ENCODE measurements at places on chromosomes 6 and 20. TPM values are rescaled to one million over a fixed set of nuclear protein-coding genes. Genes with fewer than 3 reads are reported as not detected.

- peaks cover 9% of the 10 kb centered on the region for H3K36me3 ChIP-seq
- H3K4me1 ChIP-seq = peaks cover 17% of the 10 kb centered on the region
- no peak for DNase-seq
- no peak overlapping the region for H3K4me3 ChIP-seq
These were observed 40.8 kb upstream of the TIAM2 start for GRCh38 chr6:154954347-154954746.

- no peak overlapping the region for H3K4me3 ChIP-seq
- DNase-seq = no peak
- no peaks in the 10 kb centered on the region for H3K27me3 ChIP-seq
These were observed 58.4 kb downstream of the PDE7B start for GRCh38 chr6:135909737-135910387.

- H3K4me3 ChIP-seq = no peak overlapping the region
- H3K4me1 ChIP-seq = peaks cover 5% of the 10 kb centered on the region
- H3K36me3 ChIP-seq = no peaks in the 10 kb centered on the region
- DNase-seq = no peak
These were observed 90.1 kb downstream of the BMP5 start for GRCh38 chr6:55785273-55785672.

DNA sequence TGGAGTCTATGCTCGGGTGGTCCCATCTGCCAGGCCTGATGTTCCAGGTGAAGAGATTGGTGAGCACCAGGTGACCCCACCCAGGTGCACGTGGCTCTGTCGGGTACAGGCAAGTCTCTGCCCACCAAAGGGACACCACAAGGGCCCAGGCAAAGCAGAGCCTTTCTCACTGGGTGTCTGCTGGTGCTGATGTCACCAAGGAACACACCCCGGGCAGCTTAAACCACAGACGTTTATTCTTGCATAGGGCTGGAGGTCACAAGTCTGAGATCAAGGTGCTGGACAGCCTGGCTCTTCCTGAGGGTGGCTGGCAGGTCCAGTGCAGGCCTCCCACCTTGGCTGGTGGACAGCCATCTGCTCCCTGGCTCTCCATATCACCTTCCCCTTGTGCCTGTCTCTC is 100.7 kb upstream of the CD93 start:
- peaks cover 3% of the 10 kb centered on the region for H3K36me3 ChIP-seq
- H3K27me3 ChIP-seq = peaks cover 2% of the 10 kb centered on the region
- no peak overlapping the region for H3K27ac ChIP-seq
- no peaks in the 10 kb centered on the region for H3K4me1 ChIP-seq

GRCh38 chr6:167094820-167095637 is 27.9 kb upstream of the CCR6 start:
- no peak overlapping the region for H3K4me3 ChIP-seq
- H3K27ac ChIP-seq = no peak overlapping the region
- H3K4me1 ChIP-seq = peaks cover 6% of the 10 kb centered on the region
- no peak for DNase-seq
- no peaks in the 10 kb centered on the region for H3K36me3 ChIP-seq

DNA sequence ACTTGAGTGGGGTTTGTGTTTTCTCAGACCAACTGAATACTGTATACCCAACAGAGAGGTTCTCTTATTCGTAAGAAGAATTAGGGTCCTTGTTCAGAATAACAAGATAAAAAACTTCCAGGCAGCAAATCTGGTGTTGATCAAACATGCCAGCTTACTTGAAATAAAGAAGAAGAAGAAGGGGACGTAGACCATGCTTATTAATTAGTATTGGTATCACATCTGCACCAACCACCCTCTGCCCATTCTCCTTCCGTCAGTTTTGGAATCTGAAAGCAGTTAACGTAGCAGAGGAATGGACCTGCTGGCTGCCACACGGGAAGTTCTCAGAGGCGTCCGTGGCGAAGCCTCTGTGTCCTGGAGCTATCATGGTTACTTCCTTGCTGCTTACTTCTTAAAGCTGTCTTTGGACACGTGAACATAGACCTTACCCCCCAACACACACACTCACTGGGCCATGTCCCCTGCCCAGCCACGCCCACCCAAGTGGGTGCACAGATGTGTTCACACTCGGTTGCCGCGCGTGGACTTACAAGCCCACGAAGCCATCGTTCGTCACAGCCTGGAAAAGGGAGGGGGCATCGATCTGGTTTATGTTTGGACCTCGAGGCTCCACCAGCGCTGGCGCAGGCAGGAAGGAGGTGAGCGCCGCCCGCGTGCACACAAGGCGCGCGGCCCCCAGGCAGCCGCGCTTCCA is 4.1 kb upstream of the DLL1 start:
- H3K4me3 ChIP-seq = peak overlapping the region; percentile 73
- peaks cover 48% of the 10 kb centered on the region for H3K27me3 ChIP-seq
- no peak for DNase-seq
- H3K36me3 ChIP-seq = peaks cover 1% of the 10 kb centered on the region
- peaks cover 34% of the 10 kb centered on the region for H3K4me1 ChIP-seq
- H3K27ac ChIP-seq = no peak overlapping the region

GRCh38 chr6:6680526-6680925 is 92.0 kb downstream of the LY86 start:
- peaks cover 1% of the 10 kb centered on the region for H3K27me3 ChIP-seq
- no peak overlapping the region for H3K27ac ChIP-seq
- H3K36me3 ChIP-seq = no peaks in the 10 kb centered on the region
- no peak overlapping the region for H3K4me3 ChIP-seq
- H3K4me1 ChIP-seq = peaks cover 17% of the 10 kb centered on the region
- DNase-seq = no peak

DNA sequence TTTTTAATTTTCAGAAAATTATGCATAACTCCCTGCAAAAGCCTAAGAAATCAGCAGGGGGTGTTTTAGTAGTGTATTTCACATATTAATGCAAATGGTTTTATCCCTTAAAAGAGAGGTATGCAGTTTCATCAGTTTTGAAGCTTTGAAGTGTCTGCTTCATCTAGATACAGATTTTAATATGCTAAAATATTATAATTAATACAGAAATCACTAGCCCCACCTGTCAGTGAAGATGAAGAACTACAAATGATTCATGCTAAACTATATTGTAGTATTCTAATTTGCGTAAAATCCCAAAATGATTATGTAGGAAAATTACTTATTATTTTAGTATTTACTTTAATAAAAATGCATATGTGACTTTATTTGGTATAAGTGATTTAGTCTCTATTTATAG is 2.9 kb upstream of the TFB1M start:
- DNase-seq = no peak
- no peak overlapping the region for H3K27ac ChIP-seq
- H3K4me3 ChIP-seq = no peak overlapping the region

- H3K4me3 ChIP-seq = no peak overlapping the region
- no peak for DNase-seq
- H3K27ac ChIP-seq = no peak overlapping the region
- no peaks in the 10 kb centered on the region for H3K36me3 ChIP-seq
These were observed 96.7 kb upstream of the BACH2 start for GRCh38 chr6:90393232-90393884.

GRCh38 chr6:154341871-154342270 is 14.7 kb downstream of the IPCEF1 start:
- H3K27ac ChIP-seq = no peak overlapping the region
- H3K27me3 ChIP-seq = no peaks in the 10 kb centered on the region
- H3K4me3 ChIP-seq = no peak overlapping the region
- peaks cover 4% of the 10 kb centered on the region for H3K4me1 ChIP-seq
- no peaks in the 10 kb centered on the region for H3K36me3 ChIP-seq

GRCh38 chr6:15553736-15554294 is 109.0 kb downstream of the DTNBP1 start:
- DNase-seq = no peak
- H3K4me3 ChIP-seq = no peak overlapping the region
- no peak overlapping the region for H3K27ac ChIP-seq
- H3K36me3 ChIP-seq = no peaks in the 10 kb centered on the region

- peak; percentile 78 for DNase-seq
- H3K4me1 ChIP-seq = peaks cover 64% of the 10 kb centered on the region
- H3K27ac ChIP-seq = peak overlapping the region; percentile 79
- no peaks in the 10 kb centered on the region for H3K27me3 ChIP-seq
These were observed 45.1 kb downstream of the NOL4L start for GRCh38 chr20:32539817-32540675.

- H3K36me3 ChIP-seq = no peaks in the 10 kb centered on the region
- no peak overlapping the region for H3K27ac ChIP-seq
- no peak for DNase-seq
- H3K4me3 ChIP-seq = no peak overlapping the region
- peaks cover 15% of the 10 kb centered on the region for H3K4me1 ChIP-seq
These were observed 7.1 kb downstream of the XKR7 start for GRCh38 chr20:31974951-31975487.

DNA sequence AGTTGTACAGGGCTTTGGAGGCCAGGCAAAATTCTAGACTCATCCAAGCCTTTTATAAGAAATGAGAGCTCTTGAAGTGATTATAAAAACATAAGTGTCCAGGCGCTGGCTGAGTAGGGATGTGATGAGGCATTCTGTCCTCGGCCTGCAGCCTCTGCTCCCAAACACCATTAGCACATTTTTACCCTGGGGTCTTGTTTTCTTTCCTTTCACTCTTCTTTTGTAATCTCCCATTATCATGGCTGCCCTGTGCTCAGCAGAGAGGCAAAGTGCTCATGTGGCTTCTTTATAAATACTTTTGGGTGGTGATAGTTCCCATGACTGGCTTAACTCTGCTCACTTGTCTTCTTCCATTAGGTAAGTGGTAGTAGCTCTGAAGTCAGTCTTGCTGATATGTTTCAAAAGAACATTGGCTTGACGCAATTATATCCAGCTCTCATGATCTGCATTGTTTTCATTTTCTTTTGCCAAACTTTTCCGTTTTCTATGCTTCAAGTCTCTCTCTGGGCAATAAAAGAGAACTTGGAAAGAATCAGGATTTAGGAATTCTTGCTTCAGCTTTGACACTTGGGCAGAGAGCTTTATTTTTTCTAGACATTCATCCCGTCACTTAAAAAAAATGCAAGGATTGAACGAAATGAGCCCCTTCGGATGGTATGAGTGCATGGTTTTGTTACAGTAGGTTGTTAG is 61.1 kb downstream of the CAP2 start:
- no peaks in the 10 kb centered on the region for H3K27me3 ChIP-seq
- peak overlapping the region; percentile 87 for H3K27ac ChIP-seq
- peaks cover 2% of the 10 kb centered on the region for H3K36me3 ChIP-seq
- no peak for DNase-seq
- H3K4me1 ChIP-seq = peaks cover 57% of the 10 kb centered on the region

DNA sequence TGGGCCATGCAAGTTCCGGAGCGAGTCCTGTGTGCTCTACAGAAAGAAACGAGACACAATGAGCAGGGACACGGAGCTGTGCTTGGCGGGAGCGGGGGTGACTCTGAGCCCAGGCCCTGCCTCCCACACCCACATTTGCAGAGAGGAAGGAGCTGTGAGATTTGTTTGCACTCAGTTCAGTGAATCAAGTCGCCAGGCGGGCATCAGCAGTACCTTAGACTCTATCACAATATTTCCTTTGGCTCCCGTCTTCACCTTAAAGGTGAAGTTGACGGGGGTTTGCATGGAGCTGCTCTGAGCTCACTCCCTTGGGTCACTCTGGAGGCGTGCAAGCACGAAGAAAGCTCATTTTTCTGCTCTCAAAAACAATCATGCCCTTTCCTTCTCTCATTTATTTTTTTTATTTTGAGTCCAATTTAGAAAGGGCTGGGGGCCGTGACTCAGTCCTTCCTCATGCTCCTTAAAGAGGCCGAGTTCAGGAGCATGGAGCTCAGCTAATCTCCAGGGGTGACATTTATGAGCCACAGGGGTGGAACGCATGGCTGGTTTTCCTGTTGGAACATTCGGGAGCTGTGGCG is 188.2 kb downstream of the NFATC2 start:
- H3K27me3 ChIP-seq = no peaks in the 10 kb centered on the region
- H3K36me3 ChIP-seq = no peaks in the 10 kb centered on the region
- H3K4me1 ChIP-seq = peaks cover 57% of the 10 kb centered on the region
- peak overlapping the region; percentile 35 for H3K4me3 ChIP-seq

DNA sequence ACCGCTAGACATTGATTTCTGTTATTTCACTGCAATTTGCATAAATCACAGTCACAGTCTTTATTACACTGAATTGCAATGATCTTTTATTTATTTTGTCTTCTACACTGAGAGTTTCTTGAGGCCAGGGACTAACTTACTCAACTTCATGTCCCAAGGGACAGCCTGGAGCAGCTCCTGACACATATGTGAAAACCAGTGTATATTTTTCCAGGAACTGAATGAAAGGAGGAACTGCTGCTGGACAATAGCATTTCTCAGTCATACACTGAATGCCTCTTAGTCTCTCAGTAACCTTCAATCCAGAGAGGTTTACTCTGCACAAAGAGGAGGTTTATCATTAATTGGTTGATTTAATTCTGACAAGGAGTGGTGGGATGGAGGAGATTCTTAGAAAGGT is 5.9 kb downstream of the F13A1 start:
- H3K4me3 ChIP-seq = no peak overlapping the region
- H3K27me3 ChIP-seq = no peaks in the 10 kb centered on the region
- DNase-seq = no peak
- no peak overlapping the region for H3K27ac ChIP-seq

DNA sequence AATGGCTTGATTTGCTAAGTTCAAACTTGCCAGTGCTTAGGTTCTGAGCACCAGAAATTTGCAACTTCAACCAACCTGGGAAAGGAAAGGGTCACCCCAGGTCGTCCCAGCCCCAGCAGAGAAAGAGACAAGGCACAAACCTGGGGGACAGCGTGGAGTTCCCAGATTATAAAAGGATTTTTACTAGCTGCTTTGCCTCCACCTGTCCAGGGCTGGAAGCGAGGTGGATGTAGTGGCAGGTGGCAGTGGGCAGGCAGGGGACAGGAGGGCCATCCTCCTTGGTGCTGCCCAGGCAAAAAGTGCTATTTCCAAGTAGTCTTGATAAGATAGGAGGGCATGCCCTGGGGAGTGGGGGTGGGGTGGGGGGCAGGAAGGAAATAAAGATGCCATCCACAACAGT is 4.9 kb downstream of the PAX1 start:
- no peak overlapping the region for H3K4me3 ChIP-seq
- peaks cover 76% of the 10 kb centered on the region for H3K27me3 ChIP-seq
- peaks cover 3% of the 10 kb centered on the region for H3K4me1 ChIP-seq
- DNase-seq = no peak
- no peak overlapping the region for H3K27ac ChIP-seq

DNA sequence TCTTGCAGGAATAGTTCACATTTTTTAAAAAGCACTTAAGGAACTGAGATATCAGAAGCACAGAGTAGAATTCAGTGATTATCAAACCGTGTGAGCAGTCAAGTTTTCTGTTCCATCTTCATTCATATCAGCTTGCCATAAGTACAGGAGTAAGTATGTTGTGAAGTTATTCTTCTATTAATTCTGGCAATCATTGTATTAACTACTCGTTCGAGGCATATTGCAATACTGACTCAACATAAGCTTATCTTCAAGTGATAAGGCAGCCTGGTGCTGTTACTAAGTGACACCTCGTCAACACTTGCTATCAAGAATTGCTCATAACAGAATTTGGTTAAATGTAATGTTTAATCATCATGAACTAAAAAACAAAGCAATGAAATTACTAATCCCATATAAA is 75.7 kb upstream of the SNX9 start:
- H3K4me1 ChIP-seq = no peaks in the 10 kb centered on the region
- no peak for DNase-seq
- H3K27ac ChIP-seq = no peak overlapping the region
- no peak overlapping the region for H3K4me3 ChIP-seq

The CEP57L1 gene
- total RNA-seq = 14.0 TPM

The RIMS4 gene
- 1.7 TPM for total RNA-seq

The STAU1 gene
- 76.8 TPM for total RNA-seq

The MUCL3 gene
- not detected for total RNA-seq

The SPATS1 gene
- not detected for total RNA-seq

The EPPIN gene
- not detected for total RNA-seq

The C4A gene
- 13.3 TPM for total RNA-seq

The SNAP91 gene
- total RNA-seq = 0.23 TPM
